ENCODE measurements at places on chromosomes 4 and X.

DNA sequence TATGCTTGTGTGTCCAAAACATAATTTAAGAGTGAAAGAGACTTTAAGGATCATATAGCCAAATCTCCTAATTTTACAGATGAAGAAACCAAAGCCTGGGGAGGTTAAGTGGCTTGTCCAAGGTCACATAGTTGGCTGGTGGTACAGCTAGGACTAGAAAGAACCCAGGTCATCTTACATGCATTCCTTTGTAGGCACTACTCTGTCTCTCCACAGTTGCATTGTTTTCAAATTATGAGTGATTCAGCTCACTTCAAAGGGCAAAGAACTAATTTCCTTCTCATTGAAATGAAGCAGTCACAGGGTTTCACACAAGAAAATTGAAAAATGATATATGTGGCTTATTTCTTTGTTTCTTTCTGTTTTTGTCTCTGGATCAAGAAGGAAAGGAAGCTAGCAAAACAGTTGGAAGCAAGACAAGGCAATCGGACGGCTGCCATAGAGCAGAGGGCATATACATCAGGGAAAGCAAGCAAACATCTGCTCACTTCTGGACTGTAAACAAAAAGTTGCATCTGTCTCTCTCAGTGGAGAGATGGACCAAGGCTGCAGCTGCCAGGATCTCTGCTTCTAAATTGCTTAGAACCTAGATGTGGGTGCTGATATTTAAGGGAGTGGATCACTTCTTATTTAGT is 107.5 kb upstream of the AMOT start:
- DNase-seq, result no peak

GRCh38 chrX:20284992-20285391 is 18.3 kb upstream of the RPS6KA3 start:
- DNase-seq, result no peak

DNA sequence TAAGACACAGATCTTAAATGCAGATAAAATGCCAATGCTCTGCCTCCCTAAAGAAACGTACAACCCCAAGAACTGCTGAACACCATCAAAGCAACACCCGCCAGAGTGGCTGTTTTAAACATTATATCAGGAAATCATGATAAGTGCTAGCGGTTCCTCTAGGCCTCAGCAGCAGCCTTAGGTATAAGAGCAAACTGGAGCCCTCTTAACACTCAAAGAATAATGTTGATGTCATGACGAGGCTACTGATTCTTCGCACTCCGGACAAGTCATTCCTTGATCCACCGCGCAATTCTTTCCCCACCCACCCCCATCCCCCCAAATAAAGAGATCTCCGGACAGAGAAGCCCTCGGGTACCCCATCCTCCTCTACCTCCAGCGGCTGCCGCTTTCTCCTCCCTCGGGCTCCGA is 507 bp downstream of the LIN54 start:
- no peak for DNase-seq

GRCh38 chr4:171594293-171594692 is 218.9 kb upstream of the GALNTL6 start:
- no peak for DNase-seq

DNA sequence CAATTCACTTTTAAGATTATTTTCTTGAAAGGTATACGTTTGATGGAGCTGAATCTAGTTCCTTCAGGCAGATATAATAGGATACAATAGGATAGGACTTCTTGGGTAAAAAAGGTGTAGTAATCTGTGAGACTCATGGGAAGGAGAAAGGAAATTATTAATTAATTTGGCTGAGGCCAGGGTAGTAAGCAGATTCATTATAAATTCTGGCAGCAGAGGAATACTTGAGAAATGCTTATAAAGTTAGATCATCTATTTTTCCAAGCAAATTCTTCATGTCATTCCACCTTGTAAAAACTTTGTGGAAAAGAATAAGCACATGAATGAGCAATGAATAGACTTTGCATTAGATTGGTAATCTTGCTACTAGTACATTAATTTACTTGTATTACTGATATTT is 46.9 kb downstream of the GYPE start:
- no peak for DNase-seq

DNA sequence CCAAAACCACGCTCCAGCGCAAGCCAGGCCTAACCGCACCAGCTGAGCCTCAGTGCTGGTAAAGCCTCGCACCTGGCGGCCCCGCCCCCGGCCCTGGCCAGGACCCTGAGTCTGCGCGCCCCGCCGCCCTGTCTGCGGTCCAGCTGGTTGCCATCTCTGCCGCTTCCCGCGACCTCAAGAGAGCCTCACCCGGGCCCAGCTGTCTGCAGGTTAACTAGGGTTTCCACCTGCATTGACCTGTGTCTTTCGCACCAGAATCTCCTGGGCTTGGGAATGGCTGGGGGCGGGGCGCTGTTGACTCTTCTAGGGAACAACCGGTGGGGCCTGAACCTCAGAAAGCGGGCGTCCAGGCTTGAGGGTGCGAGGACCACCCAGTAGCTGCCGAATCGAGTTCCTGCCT is 207.7 kb upstream of the PRPS2 start:
- DNase-seq, result no peak

DNA sequence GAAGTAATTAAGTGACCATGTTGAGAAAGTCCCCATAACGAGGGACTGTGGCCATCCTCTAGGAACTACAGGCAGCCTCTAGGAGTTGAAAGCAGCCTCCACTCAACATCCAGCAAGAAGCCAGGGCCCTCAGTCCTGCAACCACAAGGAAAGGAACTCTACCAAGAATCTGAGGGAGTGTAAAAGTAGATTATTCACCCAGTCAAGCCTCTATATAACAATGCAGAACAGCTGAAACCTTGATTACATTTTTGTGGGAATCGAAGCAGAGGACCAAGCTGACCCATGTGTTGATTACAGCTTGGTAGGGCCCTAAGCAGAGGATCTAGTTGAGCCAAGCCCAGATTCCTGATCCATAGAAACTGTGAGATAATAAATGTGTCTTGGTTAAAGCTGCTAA is 17.1 kb downstream of the RPS6KA6 start:
- no peak for DNase-seq

GRCh38 chr4:83677656-83678055 is 141.7 kb downstream of the GPAT3 start:
- no peak for DNase-seq

GRCh38 chr4:7083597-7084563 is 16.0 kb upstream of the GRPEL1 start:
- DNase-seq, result no peak

- no peak for DNase-seq
These were observed 190.6 kb downstream of the CCSER1 start for GRCh38 chr4:90317785-90318184.

GRCh38 chr4:130043732-130044160 is 947.8 kb downstream of the C4orf33 start:
- DNase-seq, result peak; percentile 4

- DNase-seq, result no peak
These were observed 26.2 kb downstream of the DLG3 start for GRCh38 chrX:70470850-70471289.

DNA sequence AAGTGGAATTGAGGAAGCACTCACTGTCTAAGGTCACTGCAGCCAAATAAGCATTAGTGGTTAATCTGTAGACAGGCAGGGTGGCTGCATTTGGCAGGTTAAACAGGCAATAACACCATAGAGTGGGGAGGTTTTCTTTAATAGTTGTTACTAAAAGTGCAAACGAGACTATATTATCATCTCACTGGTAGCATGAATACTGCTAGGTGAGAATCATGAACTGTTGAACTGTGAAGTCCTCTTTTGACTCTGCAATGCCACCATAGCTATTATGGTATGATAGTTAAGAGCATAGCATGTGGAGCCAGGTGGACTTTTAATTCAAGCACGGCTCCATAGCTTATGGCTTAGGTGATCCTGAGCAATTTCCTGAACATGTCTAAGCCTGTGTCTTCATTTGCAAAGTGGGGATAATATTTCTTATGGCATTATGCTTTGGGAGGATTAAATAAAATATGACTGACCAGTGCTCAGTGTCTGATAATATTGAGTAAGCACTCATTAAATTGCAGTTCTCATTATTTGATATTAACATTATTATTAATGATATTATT is 235.6 kb upstream of the HHIP start:
- DNase-seq, result no peak

- DNase-seq, result no peak
These were observed 9.0 kb upstream of the IGFBP7 start for GRCh38 chr4:57119054-57119651.

GRCh38 chrX:37825215-37825842 is 22.0 kb downstream of the DYNLT3 start:
- DNase-seq, result no peak

DNA sequence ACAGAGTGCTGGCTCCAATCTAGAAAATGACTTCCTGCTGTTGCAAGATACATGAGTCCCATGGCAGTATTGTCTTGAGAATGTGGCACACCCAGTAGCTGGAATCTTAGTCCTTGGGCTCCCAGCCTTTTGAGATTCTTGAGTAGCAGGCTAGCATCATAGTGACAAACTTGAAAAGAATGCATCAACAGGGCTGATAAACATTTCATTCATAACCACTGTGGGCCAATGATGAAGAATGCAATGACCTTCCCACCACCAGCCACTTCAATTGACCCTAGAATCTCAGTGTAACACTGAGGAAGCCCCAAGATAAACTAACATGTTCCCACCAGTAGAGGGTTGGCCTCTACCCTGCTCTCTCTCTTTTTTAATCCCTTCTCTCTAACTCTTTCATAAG is 329.3 kb downstream of the GBA3 start:
- no peak for DNase-seq

DNA sequence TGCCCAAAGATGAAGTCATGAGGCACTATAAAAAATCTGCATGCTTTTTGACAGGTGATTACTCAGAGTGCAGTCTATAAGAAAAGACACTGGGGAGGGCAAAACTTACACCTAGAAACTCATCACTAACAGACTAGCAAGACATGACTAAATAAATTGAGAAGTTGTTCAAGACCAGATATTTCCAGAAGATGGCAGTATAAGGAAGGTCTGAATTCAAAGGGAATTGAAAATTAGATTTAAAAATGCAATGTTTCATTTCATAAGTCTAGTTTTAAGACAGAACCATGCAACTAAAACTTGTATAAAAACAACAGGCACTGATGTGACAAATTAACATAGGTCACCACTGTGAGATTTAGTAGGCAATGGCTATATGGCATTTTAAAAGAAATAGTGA is 232.5 kb upstream of the POF1B start:
- no peak for DNase-seq

DNA sequence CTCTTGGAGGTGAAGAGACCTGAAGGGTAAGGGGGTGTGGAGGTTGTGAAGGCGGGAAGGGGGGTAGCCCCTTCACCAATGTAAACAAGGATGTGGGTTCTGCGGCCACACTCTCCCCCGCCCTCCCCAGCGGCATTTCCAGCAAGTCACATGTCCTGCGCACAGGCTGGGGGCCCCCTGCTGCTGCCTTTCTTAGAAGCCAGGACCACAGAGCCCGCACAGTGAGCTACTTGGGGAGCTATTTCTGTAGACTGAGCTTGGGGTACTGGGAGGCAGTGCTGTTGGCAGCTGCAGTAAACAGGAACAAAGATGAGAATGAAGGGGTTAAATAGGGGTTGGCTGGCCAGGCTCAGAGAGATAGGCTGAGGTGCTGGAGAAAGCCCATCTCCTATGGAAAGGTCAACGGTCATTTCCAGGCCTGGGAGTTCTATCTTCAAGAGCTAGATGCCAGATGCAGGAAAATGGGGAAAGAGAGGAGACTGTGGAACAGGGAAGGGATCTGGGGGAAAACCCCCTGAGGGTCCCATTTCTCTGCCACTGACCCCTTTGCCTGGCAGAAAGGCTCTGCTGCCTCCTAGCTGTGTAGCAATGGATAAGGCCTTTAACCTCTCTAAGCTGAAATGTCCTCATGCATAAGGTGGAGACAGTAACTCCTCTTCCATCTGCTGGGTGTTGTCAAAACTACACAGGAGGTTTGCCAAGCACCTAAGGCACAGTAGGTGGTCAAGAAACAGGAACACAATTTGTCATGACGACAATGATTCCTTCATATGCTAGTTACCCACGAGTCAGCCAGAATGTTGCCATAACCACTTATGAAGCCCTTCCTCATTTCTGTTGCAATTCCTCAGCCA is 18.5 kb upstream of the PIM2 start:
- DNase-seq, result no peak

DNA sequence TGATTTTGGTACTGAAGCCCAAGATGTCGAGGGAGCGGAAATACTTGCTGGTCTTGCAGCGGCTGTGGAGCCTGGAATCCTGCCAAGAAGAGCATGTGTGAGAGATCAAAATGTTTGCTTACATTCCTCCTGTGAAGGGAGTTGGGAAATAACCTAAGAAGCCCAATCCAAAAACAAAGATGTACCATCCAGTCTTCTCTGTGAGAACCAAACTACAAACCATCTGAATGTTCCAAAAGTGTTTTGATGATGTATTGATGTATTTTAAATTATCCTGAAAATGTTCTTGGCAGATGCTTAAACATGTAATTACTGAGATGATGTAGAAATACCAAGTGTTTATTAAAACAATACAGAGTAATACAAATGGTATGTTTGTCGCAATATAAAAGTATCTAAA is 10.1 kb upstream of the ADH1A start:
- no peak for DNase-seq

DNA sequence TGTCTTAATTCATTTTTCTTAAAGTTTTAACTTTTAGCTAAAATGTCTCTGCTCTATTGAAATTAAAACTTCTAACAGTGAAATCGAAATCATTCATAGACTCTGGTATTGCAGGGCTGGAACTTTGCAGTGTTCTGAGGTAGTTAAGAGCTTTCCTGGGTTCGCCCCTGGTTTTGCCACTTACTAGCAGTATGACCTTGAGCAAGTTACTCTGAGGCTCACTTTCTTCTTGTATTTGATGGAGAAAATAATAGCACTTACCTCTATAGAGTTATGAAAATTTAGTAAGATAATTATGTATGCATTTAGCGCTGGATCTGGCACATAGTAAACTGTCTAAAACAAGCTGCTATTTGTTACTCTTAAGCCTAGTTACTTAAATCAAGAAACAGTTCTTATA is 1.7 kb downstream of the SLAIN2 start:
- no peak for DNase-seq

GRCh38 chrX:153460826-153461225 is 9.6 kb downstream of the HAUS7 start:
- DNase-seq, result no peak

DNA sequence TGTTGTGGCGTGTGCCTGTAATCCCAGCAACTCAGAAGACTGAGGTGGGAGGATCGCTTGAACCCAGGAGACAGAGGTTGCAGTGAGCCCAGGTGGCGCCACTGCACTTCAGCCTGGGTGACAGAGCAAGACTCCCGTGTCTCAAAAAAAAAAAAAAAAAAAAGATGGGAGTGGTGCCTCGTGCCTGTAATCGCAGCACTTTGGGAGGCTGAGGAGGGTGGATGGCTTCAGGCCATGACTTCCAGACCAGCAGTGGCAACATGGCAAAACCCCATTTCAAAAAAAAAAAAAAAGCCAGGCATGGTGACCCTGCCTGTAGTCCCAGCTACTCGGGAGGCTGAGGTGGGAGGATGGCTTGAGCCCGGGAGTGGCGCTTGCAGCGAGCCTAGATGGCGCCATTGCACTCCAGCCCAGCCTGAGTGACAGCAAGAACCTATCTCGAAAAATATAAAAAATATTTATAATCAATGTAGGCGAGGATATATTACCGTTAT is 27.0 kb downstream of the EIF2S3 start:
- DNase-seq, result no peak
